Activated T-helper 9 cell treated with anti-CD3 and anti-CD28 coated beads, Interleukin-2, amount 50 U/mL, for 16 hours (primary cell): ENCODE measurements at places on chromosomes 12 and 14.

DNA sequence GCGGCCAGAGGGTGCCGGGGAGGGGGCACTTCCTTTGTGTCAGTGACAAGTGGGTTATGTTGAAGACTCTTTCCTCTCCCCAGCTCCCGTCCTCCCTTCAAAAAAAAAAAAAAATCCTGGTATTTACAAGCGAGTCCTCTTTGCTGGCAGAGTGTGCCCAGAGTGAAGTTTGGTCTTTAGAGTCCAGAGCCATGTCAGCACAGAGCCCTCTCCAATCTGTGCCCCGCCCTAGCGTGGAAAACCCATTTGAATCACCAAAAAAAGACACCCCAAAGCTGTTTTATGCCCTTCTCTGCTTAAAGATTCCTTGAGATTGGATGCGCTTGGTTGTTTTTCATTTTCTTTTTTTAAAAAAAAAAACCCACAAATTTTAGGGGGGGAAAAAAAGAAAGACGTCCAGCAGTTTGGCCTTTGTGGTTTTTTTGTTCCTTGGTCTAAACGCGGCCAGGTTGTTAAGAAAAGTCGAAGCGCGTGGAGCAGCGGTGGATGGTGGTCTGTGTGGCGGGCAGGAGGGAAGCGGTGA is 3.3 kb downstream of the NKX2-1 start:
- no peak for DNase-seq

DNA sequence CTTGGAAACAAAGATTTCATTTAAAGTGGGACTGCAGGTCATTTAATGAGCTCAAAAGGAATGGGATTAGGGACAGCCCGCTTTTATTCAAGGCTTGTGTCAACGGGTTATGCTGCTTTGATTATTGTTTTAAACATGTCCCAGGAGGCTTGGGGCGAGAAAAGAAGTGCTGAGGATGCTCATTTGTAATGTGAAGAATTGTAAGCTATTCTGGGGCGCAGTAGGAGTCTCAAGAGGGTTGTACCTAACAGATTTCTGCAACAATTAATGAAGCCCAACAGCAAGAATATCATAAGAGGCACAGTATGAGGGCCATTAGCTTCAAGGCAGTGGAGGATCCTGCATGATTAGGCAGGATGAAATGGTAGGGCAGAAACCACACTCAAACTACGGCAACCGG is 122.5 kb downstream of the KTN1 start:
- DNase-seq, result no peak

DNA sequence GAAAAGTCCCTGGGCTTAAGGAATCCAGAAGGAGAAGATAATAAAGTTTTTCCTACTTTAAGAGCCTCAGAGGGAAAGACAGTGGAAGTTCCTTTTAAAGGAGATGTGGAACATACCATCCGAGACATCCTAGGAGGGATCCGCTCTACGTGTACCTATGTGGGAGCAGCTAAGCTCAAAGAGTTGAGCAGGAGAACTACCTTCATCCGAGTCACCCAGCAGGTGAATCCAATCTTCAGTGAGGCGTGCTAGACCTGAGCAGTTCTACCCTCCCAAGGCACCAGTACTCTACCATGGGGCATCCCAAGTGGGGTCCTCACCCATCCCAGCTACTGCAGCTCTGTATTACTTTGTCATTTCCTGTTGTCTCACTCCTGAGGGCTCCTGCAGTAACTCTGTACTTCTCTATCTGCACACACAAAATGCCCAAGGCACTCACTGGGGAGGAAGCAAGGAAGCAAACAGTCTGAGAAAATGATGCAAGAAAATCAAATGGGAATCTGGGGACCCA is 3.8 kb downstream of the TINF2 start:
- no peak for DNase-seq

- DNase-seq, result no peak
Observed at GRCh38 chr12:20440408-20440807, 72.1 kb downstream of the PDE3A start.

DNA sequence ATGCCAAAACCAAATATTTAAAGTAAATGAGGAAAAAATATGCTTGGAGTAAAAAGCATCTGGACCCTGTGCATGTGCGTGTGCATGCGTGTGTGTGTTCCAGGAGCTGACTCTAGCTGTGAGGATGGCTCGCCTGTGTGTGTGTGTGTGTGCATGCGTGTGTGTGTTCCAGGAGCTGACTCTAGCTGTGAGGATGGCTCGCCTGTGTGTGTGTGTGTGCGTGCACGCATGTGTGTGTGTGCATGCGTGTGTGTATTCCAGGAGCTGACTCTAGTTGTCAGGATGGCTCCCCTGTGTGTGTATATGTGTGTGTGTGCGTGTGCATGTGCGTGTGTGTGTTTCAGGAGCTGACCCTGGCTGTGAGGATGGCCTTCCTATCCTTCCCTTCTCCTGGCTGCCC is 357.7 kb downstream of the CACNA1C start:
- DNase-seq, result no peak
